ENCODE measurements at places on chromosomes 3 and 15.

DNA sequence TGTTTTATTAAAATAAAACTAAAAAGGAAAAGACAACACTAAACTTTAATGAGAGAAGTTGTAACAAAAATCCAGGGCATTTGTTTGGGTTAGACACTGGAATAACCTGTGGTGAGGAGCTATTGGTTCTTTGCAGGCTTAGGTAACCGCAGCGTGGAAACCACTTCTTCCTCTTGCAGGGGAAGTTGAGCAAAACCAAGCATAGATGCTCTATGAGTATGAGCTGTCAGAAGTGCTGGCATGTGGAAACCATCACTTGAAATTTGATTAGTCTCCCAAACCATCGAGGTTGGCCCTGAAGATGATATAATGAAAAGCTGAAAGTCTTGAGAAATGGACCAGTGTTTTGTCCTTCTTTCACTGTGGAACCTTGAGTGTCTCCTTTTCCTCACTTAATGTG is 127.1 kb upstream of the RBMS3 start:
- no peak for ATAC-seq

DNA sequence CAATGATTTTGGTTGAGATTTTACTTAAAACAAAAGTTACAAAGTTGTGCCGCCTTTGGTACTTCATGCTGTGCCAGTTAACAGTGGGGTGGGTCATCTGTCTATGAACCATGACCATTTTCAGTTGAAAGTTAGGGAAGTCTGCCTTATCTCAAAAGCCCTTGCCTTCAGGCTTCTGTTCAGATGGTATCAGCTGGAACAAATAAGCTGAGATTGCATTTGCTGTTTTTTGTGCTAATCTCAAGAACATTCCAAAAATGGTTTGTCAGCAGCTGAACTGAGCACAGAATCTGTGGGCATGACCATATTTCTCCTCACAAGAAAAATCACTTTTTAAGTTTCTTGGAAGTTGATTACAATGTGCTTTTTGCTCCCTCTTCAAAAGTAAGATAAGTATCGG is 142.3 kb downstream of the IL5RA start:
- ATAC-seq: no peak

DNA sequence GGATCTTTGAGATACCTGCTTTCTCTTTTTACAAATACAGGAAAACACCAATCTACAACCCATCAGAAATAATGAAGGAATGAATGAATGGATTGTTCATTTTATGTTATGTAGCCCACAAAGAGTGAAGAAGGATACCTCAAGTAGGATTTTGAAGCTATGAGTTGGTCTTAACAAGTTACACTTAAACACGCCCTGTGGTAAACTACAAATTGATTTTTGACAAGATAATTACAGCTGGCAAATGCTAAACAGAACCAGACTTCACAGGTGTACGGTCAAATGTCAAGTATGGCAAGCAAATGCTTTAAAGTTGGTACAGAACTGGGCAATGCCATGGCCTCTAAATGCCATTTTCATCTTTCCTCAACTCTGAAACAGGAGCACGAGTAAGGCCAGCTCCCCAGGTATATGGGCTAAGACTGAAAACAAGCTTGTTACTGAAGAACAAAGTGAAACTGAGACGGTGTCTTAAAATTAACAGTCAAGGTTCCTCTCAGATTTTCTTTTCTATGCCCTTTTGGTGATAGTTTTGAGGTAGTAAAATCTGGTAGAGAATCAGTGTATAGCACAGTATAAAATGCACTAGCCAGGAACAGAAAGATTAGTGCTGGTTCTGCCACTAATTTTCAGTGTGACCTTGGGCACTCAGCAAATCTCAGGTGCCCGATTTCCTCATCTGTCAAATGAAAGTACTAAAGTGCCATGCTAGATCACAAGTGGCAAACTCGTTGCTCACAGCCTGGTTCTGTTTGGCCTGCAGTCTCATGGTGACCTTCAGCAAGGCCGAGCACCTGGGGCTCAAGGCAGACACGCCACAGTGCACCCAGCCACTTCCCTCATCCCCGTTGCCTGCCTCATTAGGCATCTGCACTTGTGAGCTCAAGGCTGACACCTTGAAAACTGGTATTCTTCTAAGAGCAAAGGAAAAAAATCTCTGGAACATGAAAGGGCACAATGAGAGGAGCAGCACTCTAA is 9.5 kb downstream of the RUVBL1 start:
- peak; percentile 93 for ATAC-seq

DNA sequence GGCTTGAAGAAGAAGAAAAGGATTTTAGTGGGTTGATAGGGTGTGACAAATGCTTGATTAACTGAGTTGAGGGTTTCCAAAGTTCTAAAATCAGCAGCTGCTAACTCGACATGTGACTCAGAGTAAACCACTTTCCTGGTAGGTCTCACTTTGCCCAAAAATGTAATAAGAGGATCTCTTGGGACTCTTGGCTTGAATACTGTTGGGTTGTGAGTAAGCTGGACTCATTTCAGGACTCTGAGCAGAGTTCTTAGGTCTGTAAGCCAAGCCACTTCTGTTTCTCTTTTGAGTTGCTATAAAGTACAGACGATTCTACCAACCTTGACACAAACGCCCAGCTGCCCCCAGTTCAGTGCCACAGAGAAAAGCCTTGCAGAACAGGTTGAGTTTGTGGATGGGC is 241.1 kb downstream of the ZNF621 start:
- ATAC-seq: peak; percentile 94

DNA sequence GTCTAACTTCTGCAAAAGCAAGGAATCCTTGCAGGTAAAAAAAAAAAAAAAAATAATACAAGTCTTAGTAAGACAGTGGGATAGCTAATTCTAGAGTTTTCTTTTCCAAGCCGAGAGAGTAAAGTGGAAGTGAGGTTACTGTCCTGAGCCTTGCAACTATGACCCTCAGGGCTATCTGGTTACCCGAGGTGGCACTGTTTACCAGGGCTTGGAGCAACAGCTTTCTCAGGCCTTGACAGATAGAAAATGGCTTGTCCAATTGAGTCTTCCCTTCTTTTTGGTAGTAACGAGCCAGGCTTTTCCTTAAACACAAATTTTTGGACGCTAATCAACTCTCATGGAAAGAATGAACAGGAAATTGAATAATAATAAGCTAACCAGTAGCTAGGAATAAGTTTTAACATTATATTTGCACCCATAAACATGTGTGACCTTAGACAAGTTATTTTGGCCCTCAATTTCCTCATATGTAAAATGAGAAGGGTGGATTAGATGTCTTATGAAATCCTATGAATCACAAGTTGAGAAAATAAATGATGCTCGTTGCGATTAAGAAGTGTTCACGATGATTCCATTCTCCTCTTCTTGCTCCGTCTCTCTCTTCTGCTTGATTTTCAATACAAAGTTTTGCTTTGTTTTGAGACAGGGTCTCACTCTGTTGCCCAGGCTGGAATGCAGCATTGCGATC is 236.9 kb upstream of the KBTBD8 start:
- ATAC-seq: no peak

GRCh38 chr15:62752657-62753517 is 289.7 kb upstream of the TPM1 start:
- ATAC-seq: no peak

- ATAC-seq: no peak
Measured at GRCh38 chr3:107394502-107394901, 17.3 kb downstream of the CCDC54 start.

GRCh38 chr3:147422601-147423536 is 13.7 kb downstream of the ZIC1 start:
- ATAC-seq: no peak

DNA sequence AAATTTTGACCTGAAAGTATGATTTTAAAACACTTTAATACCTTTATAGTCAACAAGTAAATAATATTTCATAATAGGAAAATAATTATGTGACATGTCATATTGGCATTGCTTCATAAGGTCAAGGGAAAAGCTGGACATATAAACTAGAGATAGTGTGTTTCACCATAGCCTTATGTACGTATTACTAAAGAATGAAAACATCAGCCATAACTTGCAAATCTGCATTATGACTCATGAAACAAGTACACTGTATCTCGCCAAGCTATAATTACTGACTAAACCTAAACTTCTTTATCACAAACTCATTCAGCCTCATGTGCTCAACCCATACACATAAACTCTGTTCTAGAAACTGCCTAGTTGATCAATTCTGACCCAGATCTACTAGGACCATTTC is 950.1 kb downstream of the FHIT start:
- ATAC-seq: no peak

DNA sequence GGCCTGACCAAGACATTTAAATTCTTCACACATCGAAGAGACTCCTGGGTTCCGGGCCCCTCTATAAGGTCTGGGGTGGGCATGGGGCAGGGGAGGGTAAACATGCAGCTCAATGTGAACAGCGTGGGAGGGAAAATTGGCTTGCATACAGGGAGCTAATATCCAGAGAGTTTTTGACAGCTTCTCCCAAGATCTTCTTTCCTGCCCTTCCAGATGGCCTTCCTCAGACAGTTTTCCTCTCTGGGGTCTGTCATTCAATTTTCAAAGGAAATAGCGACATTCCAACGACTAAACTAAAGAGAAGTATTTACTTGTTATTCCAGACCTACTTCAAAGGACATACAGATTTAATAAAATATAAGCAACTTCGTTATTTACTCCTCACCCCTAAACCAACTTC is 1030.6 kb downstream of the MCTP2 start:
- ATAC-seq: no peak

DNA sequence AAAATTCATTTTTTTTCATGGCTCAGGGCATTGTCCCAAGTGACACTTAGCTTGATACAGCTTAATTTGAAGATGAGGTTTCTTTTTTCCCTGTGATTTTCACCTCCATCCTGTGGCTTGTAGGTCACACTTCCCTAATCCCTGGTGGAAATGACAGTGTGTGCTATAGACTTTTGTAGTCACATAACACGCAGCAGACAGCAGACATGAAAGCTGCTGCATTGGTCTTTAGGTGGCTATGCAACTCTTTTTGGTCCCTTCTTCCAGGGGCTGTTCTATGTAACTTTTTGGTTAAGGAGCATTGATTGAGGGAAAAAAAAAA is 38.8 kb downstream of the TRAK1 start:
- ATAC-seq: no peak

DNA sequence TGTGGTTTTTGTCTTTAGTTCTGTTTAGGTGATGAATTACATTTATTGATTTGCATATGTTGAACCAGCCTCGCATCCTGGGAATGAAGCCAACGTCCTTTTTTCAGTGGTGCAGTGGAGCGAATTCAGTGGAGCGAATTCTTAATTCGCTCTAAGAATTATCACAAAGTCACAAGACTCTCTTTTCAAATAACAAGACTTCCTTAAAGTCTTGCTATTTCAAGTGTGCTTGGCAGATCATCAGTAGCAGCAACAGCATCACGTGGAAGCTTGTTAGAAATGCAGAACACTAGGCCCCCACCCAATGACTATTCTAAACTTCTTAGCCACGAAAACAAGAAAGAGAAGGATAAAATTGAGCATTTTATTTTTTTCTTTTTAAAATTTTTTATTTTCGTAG is 58.1 kb upstream of the CD200R1L start:
- no peak for ATAC-seq

DNA sequence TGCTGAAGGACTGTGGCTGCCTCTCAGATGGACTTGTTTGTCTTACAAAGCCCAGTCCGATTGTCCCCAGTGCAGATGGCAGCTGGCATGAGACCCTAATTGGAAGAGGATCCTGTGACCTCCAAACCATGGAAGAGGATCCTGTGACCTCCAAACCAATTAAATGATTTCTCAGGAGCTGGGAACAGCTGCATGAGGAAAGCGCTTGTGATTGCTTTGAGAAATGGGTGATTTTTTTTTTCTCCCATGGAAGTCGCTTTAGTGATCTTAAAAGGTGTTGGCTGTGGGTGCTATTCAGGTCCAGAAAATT is 68.4 kb upstream of the LARS2 start:
- ATAC-seq: no peak

DNA sequence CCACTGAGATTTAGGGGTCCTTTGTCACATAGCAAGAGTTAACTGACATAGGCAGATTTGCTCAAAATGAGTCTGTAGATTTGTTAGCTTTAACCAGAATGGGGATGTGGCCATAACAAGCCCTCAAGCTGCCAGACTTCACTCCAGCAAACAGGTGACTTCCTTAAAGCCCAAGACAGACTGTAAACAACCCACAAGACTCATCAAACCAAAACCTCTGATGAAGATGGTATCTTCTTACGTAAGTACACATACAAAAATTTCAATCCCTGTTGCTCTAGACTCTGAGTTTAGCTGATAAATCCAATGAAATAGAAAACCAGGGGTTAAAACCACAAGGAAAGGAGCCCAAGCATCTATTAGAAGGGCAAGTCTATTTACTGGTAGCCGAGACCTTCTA is 18.2 kb upstream of the ZBTB20 start:
- ATAC-seq: peak; percentile 74

DNA sequence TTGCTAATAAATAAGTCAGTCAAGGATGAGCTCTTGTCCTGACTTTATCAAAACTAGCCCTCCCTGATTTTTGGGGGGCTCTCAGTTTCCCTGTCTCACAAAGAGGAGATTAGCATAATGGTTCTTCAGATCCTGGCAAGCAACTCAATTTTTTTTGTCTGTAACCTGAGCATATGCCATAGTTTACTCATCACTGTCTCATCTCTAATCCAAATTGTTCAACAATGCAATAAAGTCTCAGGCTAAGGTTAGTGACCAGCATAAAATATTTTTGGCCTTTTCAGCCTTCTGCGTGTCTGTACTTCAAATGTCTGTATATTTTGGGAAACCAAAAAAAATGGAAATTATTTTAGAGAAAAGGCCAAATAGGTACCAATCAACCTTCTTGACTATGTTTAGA is 465.6 kb upstream of the TPRG1 start:
- no peak for ATAC-seq

- no peak for ATAC-seq
Measured at GRCh38 chr15:96346409-96346970, 16.0 kb downstream of the NR2F2 start.

DNA sequence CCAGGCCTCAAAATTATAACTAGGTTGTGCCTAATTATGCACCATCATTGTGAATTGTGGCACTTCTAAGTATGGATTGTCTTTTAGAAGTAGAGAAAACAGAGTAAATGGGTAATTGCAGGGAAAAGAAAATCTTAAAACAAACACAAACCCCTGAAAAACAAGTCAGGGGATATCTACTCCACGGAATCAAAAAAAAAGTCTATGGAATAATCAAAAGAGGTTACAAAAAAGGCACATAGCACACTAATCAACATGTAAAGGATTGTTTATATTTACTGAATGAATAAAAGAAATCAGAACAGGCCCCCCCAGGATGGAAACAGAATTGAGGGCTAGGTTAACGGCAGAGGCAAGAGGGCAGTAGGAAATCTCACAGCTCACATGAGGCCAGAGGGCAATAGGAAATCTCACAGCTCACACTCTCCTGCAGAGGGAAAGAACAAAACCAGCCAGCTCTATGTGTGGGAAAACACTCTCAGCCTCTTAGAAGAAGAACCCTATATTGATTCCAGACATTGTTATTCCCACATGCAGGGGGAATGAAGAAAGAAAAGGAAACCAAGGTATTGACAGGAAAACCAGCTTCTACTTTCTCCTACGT is 72.7 kb upstream of the FNDC3B start:
- ATAC-seq: no peak

GRCh38 chr15:67969892-67970291 is 84.2 kb upstream of the PIAS1 start:
- no peak for ATAC-seq

DNA sequence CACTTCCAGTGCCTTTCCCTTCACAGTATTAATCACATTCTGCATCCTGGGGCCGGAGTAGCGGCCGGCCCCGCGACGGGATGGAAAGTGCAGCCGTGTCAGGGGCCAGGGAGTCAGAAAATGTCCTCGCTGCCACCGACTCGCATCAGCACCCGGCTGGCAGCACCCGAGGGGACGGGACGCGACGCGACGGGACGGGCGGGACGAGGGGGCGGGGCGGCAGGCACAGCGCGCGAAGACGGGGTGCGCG is 353 bp downstream of the ATG3 start:
- ATAC-seq: peak; percentile 81

Measured in stimulated activated memory B cell treated with anti-CD40 and anti-IgM and Interleukin-4, amounts not matched to agents 10 μg/mL and 1 μg/mL and 100 μg/mL, for 72 hours (primary cell).